ENCODE measurements at places on chromosomes 11 and 22. TPM values are rescaled to one million over a fixed set of nuclear protein-coding genes. Genes with fewer than 3 reads are reported as not detected.

The ST14 gene
- 52.2 TPM for total RNA-seq

The PAAF1 gene
- total RNA-seq = 19.5 TPM

The APOBEC3C gene
- total RNA-seq = 107 TPM

The SMIM35 gene
- 4.5 TPM for total RNA-seq

The GLB1L2 gene
- total RNA-seq = 0.44 TPM

The JAML gene
- total RNA-seq = 9.6 TPM

The FAU gene
- 1,288 TPM for total RNA-seq

The GAS2L1 gene
- not detected for total RNA-seq

The SCGB2A2 gene
- not detected for total RNA-seq

The PNPLA3 gene
- not detected for total RNA-seq

The ME3 gene
- total RNA-seq = not detected

The SERHL2 gene
- total RNA-seq = 5.0 TPM

The MN1 gene
- 0.07 TPM for total RNA-seq

The NLRP6 gene
- 2.7 TPM for total RNA-seq

The RPS6KA4 gene
- 24.2 TPM for total RNA-seq

The ANO5 gene
- total RNA-seq = not detected

The DEUP1 gene
- not detected for total RNA-seq

The HEPN1 gene
- total RNA-seq = not detected

The TOB2 gene
- 51.5 TPM for total RNA-seq

The OR6A2 gene
- 0.10 TPM for total RNA-seq

The CELF1 gene
- 153 TPM for total RNA-seq

The MS4A7 gene
- total RNA-seq = 27.2 TPM

The OR6T1 gene
- not detected for total RNA-seq

The STX3 gene
- total RNA-seq = 17.5 TPM

The CHADL gene
- total RNA-seq = 0.34 TPM

The CDC42BPG gene
- total RNA-seq = 9.3 TPM

The KCNK4 gene
- total RNA-seq = 0.39 TPM

The OR10G4 gene
- total RNA-seq = not detected

The PRR14L gene
- 69.6 TPM for total RNA-seq

The ABTB2 gene
- 5.9 TPM for total RNA-seq
